Esophagus mucosa (tissue), 1 donor: ENCODE measurements at places on chromosomes 3 and 15.

DNA sequence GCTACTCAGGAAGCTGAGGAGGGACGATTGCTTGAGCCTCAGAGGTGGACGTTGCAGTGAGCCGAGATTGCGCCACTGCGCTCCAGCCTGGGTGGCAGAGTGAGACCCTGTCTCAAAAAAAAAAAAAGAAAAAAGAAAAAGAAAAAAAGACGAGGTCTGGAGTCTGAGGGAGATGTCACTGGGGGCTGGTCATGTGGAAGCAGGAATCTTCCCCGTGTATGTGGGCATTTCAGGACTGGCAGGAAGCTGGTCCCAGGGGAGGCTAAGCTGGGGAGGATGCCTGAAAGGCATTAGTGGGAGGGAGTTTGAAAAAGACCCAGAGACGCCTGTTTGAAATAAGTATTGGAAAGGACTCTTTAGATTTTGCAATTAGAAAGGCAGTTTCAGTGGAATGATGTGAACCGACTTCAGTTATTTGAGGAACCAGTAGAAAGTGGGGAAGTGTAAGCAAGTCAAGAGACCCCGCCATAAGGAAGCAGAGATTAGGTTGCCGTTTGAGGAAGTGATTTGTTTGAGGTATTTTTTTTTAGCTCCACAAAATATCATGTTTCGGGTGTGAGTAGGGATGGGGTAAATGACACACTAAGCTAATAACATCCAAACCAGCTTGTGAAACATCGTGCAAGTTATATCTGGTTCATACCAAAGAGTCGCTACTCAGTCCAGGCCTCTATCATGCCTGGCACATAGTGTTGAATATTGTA, 55.5 kb downstream of the ST6GAL1 start:
- ATAC-seq = peak; percentile 14

DNA sequence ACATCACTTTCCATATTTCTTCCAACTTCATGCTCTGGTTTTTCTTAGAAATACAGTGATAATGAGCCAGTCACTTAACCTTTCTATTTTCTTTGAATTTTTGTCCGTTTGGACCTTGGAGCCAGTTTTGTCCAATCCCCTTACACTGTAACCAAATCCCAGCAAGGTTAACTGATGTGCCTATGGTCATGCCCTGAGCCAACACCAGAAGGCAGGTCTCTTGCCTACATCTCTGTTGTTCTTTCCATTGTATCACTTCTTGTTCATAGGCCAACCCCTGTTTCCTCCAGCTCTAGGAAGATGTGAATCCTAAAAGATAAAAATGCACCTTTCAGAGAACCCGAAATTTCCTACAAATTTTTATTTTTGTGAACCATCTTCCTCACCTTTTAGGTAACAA, 122.7 kb downstream of the CMSS1 start:
- no peak for ATAC-seq

DNA sequence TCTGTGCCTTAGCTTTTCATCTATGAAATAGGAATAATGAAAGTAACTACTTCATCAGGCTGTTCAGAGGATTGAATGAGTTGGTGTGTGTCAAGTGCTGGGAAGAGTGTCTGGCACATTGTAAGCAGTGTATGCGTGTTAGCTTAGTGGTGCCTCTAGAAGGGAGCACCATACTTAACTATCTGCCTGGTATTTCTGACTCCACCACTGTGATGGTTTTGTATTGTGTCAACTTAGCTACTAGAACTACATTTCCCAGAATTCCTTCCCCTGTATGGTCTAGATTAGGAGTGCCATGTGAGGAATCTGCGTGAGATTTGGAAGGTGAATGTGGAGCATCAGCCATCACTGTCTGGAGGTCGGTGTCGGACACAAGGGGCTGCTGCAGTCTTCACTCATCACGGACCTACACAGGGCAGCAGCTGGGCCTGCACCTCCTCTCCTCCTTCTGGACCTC, 115.4 kb upstream of the GALNT15 start:
- no peak for ATAC-seq

DNA sequence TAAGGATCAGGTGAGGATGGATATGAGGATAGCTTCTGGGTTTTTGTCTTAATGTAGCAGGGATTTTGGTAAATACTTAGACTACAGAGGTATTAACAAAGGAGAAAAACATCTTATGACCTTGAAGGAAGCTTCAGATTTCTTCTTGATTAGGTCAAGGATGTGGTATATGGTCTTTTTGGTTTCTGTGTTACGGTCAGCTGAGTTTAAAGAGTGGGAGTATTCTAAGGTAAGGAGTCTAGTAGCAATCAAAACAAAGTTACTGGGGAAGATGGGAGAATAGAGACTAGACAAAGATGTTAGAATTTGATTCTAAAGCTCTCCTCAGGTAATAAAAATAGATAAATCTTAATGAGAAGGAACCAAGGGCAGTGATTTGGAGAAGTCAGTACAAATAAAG, 6.2 kb downstream of the HMG20A start:
- no peak for ATAC-seq

GRCh38 chr3:34150992-34151391, 352.6 kb downstream of the PDCD6IP start:
- ATAC-seq = no peak
